ENCODE measurements at places on chromosomes 6 and 20.

- DNase-seq, result no peak
Observed at GRCh38 chr6:71388856-71389527, 100.4 kb downstream of the OGFRL1 start.

DNA sequence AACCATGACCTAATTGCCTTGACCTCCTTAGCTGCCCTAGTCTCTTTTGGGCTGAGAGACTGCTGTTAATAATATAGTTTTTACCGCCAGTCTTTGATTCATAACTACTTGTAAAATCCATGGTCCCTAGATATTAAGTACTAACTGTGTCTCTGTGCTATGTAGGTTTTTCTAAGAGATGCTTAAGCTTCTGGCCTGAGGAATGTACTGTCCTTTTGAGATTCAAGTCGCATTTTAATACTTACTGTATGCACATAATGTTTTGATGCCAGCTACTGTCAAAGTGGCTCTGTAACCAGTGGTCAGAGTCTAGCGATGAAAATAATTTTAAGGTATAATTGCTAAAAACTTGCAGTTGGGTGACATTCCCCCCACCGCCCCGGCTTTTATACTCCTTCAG lies 2.1 kb downstream of the AKAP12 start:
- no peak for DNase-seq

- DNase-seq, result no peak
Observed at GRCh38 chr20:21571841-21572690, 58.2 kb upstream of the NKX2-2 start.

- no peak for DNase-seq
Observed at GRCh38 chr6:24546439-24546838, 51.7 kb downstream of the ALDH5A1 start.

GRCh38 chr6:119148098-119148824 lies 69.8 kb upstream of the FAM184A start:
- DNase-seq, result no peak

- DNase-seq, result no peak
Observed at GRCh38 chr20:19976595-19977372, 40.4 kb upstream of the NAA20 start.

DNA sequence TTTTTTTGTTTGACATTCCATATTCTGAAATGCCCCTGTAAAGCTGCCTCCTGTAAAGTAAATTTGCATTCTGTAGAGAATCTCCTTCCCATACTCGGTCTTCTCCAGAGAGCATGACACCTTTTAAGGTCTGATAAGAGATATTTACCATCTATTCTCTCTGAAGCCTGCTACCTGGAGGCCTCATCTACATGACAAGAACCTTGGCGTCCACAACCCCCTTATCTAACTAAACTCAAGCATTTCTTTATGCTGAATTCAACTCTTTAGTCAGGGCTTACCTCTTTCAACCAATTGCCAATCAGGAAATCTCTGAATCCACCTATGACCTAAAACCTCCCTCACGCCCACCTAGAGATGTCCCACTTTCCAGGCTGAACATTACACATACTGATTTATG lies 51.6 kb downstream of the FAM184A start:
- no peak for DNase-seq

- DNase-seq, result no peak
Observed at GRCh38 chr6:43809417-43810305, 39.6 kb downstream of the VEGFA start.

GRCh38 chr6:142387997-142388815 lies 86.4 kb downstream of the ADGRG6 start:
- DNase-seq, result no peak

- DNase-seq, result no peak
Observed at GRCh38 chr20:23782366-23782983, 31.7 kb upstream of the CST1 start.

- DNase-seq, result no peak
Observed at GRCh38 chr6:28683945-28684538, 158.4 kb downstream of the GPX5 start.

DNA sequence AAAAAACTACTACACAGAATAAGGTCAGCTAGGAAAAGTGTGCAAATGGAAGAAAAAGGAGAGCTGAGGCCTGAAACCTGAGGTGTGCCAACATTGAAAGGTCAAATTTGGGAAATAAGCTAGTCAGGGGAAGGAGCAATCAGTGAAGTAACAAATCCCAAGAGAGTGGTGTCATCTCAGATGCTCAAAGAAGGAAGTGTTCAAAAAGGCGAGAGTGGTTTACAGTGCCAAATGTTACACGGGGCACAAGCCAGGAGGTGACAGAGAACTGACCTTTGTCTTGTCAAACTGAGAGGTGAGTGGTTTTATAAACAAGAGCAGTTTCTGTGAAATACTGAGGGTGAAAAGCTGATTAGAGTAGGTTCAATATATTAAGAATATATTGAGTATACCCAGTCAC lies 83.0 kb upstream of the TCF21 start:
- DNase-seq, result no peak

GRCh38 chr6:136076496-136076895 lies 173.6 kb downstream of the MTFR2 start:
- DNase-seq, result no peak

GRCh38 chr6:112113918-112114317 lies 26.5 kb downstream of the FAM229B start:
- DNase-seq, result no peak
